ENCODE measurements at places on chromosomes 7 and 10.

GRCh38 chr10:130495891-130496636 lies 359.9 kb downstream of the GLRX3 start:
- no peak for DNase-seq

- no peak for DNase-seq
These were observed 100.1 kb upstream of the COL1A2 start for GRCh38 chr7:94294471-94295131.

DNA sequence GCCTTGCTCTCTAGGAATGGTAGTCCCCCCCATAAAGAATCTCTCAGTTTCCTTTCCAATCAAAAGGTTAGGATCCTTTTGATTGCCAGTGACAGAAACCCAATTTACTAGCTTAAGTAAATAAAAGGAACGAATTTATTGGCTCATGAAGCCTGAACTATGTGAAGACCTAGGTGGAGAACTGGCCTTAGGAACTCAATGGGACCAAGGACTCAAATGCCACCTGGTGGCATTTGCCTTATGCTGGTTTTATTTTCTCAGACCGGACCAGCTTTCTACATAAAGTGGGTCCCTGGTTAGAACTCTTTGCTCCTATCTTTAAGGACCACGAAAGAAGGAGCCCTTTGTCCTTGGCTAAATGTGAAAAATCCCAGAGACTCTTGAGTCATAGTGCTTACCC lies 25.4 kb downstream of the CFTR start:
- no peak for DNase-seq

DNA sequence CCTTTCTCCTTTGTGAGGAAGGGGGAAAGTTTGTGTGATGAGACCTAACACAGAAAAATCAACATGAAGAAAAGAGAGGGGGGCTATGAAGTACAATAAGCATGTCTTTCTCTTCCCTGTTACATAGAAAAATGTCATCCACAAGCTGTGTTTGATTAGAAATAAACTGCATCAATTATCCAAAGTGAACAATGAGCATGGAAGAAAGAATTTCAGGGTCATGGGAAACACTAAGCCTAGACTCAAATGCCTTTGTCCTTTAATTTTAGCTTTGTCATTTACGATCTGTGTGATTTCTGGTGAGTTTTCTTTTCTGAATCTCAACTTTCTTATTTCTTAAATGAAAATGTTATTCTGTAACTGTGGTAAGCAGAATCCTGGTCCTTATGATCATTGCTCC lies 121.0 kb downstream of the GNAI1 start:
- DNase-seq = no peak

GRCh38 chr10:71513936-71514335 lies 117.2 kb downstream of the CDH23 start:
- DNase-seq = no peak

GRCh38 chr7:4713183-4713784 lies 31.2 kb downstream of the FOXK1 start:
- DNase-seq = no peak

DNA sequence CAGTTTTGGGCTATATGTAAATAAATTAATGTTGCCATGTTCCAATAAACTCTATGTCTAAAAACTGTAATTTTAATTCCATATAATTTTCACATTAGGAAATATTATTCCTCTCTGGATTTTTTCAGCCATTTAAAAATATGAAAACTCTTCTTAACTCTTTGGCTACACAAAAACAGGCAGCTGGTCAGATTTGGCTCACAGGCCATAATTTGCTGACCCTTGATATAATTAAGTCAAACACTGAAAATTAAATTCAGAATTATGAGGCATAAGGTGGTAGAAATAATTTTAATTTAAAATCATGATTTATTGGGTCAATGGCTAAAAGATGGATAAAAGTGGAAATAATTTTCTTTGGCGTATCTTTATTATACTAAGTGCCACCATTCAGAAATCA lies 167.0 kb upstream of the ETV1 start:
- no peak for DNase-seq

DNA sequence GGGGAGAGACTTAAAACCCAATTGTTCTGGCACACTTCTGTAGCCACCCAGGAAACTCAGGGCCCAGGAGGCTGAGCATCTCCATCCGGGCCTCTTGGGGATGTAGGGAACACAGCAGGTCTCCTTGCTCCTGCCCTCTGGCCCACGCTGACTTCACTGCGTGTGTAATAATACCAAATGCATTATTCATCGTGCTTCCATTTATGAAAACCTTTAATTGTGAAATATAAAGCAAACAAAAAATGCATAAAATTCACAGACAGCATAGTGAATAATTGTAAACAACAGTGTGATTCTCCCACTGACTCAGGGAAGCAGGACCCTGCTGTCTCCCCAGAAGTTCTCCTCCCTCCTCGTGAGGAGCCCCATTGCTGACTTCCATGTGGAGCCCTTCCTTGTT lies 70.3 kb upstream of the SHH start:
- no peak for DNase-seq

DNA sequence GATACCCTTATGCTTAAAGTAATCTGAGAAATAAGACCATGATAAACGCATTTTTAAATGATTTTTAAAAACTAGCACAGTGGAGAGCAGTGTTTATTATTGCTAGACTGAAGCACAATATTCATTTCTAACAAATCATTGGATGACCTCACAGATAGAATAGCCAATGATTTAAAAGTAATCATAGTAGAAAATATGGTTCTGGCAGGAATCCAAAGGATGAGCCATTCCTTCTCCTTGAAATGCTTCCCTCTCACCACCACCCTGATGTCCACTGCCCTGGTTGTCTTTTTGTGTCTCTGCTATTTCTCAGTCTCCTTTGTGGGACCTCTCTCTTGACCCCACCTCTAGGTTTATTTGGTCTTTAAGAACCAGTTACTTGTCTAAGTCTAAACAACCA lies 64.9 kb downstream of the PRKG1 start:
- no peak for DNase-seq

- DNase-seq = no peak
These were observed 4.1 kb downstream of the ARMC3 start for GRCh38 chr10:22931948-22932347.

- DNase-seq = no peak
These were observed 75.7 kb downstream of the LYZL2 start for GRCh38 chr10:30553626-30554439.

GRCh38 chr7:22582863-22583622 lies 83.1 kb upstream of the STEAP1B start:
- no peak for DNase-seq

GRCh38 chr10:46234431-46235060 lies 52.3 kb upstream of the ANTXRL start:
- no peak for DNase-seq

- no peak for DNase-seq
These were observed 490.9 kb downstream of the ZWINT start for GRCh38 chr10:55870186-55870585.

GRCh38 chr10:84269773-84270172 lies 24.9 kb downstream of the RGR start:
- DNase-seq = no peak

DNA sequence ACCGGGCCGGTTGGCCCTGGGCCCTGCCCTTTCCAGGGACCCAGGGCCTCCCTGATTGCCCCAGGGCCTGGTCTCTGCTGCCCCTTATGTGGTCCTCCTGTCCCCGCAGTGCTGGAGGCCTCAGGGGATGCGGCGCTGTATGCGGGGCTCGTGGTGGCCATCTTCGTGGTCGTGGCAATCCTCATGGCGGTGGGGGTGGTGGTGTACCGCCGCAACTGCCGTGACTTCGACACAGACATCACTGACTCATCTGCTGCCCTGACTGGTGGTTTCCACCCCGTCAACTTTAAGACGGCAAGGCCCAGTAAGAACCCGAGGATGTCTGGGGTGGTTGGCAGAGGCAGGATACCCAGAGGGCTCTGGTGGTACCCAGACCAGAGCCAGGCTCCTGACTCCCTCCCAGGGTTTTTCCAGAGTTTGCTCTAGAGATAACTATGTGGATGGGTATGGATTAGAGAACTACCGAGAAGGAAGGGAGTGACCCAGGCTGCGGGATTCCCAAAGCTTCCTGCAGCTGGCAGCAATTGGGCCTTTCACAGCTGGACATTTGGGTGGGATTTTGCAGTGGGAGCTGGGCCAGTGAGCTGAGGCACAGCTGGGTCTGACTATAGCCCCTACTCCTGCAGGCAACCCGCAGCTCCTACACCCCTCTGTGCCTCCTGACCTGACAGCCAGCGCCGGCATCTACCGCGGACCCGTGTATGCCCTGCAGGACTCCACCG lies 28.1 kb upstream of the SLC29A3 start:
- no peak for DNase-seq

DNA sequence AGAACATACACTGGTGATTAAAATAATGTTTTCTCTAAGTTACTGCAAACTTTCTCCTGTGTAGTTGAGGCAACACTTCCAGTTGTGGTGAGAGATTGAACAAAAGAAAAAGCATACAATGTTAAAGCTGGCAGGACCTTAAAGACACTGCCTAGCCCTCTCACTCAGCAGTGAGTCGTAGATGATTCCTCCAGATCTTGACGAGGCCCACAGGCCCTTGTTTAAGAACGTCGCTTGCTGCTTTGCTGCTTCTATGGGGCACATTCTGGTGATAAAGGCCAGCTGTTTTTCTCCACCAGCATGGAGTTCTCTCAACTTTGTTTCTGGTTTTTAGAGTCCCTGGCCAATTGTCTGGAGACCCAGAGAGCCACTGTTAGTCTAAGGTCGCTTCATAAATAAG lies 2.8 kb upstream of the DENND11 start:
- no peak for DNase-seq

DNA sequence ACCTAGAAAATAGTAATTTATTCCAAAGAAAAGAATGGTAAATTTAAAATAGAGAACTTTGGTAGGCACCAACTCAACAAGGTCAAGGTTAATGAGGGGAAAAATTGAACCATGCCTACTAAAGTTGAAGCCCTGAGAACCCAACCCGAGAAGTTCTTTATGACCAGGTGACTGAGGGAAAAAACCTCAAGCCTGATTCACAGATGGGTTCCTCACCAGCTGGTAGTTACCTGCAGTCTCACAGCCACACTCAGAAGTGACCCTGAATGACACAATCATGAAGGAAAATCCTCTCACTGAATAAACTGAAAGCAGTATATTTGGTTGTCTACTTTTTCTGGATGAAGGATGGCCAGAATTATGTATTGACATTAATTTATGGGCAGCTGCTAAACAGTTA lies 7.0 kb downstream of the C10orf67 start:
- DNase-seq = no peak

DNA sequence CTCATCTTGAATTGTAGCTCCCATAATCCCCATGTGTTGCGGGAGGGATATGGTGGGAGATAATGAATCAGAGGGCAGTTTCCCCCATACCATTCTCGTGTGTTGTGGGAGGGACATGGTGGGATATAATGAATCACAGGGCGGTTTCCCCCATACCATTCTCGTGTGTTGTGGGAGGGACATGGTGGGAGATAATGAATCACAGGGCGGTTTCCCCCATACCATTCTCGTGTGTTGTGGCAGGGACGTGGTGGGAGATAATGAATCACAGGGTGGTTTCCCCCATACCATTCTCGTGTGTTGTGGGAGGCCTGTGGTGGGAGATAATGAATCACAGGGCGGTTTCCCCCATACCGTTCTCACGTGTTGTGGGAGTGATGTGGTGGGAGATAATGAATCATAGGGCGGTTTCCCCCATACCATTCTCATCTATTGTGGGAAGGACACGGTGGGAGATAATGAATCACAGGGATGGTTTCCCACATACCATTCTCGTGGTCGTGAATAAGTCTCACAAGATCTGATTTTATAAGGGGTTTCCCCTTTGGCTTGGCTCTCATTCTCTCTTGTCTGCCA lies 271.0 kb downstream of the MAD1L1 start:
- no peak for DNase-seq

DNA sequence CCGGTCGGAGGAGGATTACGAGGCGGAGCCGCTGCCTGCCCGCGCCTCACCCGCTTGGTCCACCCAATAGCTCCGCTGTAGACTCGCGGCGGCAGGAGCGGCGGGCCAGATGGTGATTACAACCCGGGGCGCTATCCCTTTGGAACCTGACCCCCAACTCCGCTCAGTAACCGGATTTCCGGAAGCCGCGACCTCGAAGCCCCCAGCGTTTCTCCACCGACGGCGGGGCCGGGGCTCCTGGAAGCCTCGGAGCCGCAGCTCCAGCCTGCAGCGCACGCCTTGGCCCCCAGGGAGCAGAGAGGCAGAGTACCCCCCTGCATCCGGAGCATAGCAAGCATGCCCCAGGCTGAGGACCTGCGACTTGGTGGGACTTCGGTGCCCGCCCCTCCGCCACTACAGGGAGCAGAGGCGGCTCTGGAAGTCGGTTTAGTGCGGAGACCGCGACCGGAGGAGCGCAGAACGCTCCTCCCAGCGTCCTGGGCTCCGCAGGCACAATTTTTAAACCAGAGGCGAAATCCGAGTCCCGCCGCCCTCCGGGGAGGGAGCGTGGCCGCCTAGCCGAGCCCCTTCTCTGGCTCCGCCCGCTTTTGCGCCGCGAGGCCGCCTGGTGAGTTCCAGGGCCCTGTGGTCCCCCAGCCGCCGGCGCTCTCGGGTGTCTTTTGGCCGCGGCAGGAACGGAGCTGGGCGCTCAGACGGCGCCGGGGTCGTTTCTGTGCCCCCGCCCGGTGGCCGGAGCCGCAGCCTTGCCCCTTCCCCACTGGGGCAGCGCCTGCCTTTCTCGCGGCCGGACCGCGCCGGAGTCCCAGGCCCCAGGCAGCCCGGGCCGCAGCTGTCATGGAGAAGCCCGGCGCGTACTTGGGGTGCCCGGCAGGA lies 28.2 kb upstream of the BMS1 start:
- DNase-seq = peak; percentile 37

GRCh38 chr7:2383543-2384274 lies 19.7 kb upstream of the CHST12 start:
- no peak for DNase-seq

GRCh38 chr10:119634219-119634544 lies 17.0 kb upstream of the BAG3 start:
- DNase-seq = no peak

DNA sequence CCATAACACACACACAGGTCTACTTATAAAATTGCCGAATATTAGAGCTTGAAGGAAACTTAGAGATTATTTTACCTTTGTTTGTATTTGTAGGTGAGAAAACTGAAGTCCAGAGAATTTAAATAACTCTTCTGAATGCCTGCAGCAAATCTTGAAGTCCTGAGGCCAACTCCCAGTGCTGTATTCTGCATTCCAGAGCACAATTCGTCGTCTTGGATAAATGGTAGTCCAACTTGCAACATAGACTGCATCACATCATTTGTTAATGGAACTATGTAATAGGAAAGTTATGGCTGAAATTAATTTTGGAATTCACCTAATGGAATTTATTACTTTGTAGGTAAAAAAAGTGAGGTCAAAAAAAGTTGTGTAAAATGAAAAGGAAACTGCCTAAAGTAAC lies 37.3 kb upstream of the SEMA3D start:
- DNase-seq = no peak

GRCh38 chr7:131302876-131303707 lies 24.6 kb upstream of the MKLN1 start:
- peak; percentile 34 for DNase-seq

Data from frontal cortex (tissue), 4 donors.